ENCODE measurements at places on chromosomes 5 and 9.

DNA sequence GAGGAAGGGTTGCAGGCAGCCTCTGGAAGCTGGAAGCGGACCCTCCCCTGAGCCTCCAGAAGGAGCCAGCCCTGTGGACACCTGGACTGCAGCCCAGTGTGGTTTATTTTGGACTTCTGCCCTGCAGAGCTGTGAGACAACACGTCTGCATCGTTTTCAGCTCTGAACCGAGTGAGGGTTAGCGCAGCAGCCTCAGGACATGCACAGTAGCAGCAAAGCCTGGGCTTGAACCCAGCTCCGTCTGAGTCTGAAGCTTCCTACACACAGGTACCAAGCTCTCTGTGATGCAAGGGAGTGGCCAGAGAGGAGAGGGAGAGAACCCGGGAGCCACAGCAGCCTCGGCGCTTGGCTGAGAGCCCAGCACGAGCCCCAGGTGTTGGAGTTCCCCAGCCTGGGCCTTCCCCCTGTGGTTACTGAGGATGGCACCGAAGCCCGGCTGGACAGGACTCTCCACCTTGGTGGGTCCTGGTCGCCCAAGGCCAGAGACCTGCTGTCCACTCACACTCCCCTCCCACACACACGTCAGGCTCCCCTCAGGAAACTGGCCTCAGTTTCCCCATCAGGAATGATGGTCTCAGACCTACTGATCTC, 128.2 kb downstream of the OLFM1 start:
- DNase-seq, result no peak

- DNase-seq, result no peak
Observed at GRCh38 chr5:72472031-72472430, 35.2 kb downstream of the ZNF366 start.

DNA sequence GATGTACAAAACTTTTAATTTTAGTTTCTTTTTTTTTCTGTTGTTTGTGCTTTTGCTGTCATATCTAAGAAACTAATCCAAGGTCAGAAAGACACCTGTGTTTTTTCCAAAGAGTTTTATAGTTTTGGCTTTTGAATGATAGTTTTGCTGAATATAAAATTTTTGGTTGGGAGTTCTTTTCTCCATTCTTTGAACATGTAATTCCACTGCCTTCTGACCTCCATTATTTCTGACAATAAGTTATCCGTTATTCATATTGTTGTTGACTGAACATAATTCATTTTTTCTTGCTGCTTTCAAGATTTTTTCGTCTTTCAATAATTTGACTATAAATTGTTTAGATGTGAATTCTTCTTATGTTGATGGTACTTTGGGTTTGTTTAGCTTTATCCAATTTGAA, 82.2 kb upstream of the SLC24A2 start:
- no peak for DNase-seq

DNA sequence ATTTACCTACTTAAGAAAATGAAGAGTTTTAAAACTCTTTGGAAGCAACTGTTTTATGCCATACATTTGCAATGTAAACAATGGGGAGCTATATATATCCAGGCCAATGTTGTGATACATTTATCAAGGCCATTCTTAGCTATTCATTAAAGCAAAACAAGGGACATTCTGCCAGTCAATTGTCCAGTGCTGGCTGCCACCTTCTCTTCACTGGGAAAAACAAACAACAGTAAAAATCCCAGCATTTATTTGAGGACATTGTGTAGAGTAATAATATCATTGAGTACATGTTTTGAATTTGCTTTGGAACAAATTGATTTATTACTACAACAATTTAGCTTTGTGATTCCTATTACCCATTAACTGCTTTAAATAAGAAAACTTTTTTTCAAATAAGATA, 1107.4 kb downstream of the DTWD2 start:
- no peak for DNase-seq

DNA sequence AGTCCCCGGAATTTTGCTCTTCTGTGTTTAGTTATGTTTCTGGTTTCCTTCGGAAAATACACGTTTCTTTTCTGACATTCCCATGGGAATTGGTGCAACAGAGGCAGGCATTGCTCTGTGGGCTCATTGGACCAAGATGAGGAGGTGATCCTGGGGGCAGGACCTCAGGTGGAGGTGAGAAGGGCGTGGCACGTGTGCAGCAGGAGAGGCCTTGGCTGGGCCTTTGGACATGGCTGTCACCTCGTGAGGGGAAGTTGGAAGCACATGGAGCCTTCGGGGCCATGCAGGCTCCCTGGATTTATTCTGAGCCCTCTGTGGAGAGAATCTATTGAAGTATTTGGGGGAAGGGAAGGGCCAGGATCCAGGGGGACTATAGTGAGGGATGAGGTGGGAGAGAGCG, 44.5 kb downstream of the WNK2 start:
- no peak for DNase-seq

DNA sequence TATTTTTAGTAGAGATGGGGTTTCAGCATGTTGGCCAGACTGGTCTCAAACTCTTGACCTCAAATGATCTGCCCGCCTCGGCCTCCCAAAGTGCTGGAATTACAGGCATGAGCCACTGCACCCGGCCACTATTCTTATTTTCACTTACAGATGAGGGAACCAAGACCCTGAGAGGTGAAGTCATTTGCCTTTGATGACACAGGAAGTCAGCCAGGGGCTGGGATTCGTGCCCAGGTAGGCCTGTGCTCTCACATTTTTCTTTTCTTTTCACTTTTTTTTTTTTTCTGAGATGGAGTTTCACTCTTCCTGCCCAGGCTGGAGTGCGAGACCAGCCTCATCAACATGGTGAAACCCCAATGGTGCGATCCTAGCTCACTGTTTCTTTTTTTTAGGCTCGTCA, 22.2 kb downstream of the ENG start:
- DNase-seq, result no peak

DNA sequence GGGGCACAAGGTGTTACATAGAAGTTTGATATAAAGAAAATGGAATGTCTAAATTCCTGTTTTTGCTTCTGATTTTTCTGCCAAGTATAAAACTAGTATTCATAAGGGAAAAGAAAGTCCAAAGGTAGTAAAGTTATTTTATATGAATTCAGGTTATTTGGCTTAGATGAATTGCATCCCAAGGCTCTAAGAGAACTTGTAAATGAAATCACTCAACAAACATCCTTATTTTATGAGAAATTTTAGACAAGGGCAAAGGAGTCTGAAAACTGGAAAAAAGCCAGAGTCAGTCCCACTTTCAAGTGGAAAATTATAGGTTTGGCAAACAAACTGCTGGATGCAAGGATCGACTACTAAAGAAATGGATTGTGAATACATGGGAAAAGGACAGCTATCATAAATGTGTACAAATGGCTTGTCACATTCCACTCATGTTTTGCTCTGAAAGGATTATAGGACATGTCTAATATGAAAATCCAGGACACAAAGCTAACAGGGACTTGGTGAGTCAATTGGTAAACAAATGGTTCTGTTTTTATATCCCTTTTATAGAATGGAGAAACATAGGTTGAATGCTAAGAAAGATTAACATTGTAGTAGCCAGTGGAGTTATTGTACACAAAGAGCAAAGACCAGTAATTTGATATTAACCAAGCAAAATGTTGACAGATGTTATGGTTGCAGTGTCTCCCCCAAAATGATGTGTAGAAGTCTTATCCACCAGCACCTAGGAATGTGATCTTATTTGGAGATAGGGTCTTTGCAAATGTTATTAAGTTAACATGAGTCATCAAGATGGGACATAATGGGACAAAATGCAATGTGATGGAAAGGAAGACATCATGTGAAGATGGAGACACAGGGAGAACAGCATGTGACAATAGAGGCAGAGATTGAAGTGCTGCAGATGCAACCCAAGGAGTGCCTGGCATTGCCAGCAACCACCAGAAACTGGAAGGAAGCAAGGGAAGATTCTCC, 495.7 kb downstream of the TLE1 start:
- DNase-seq, result no peak

DNA sequence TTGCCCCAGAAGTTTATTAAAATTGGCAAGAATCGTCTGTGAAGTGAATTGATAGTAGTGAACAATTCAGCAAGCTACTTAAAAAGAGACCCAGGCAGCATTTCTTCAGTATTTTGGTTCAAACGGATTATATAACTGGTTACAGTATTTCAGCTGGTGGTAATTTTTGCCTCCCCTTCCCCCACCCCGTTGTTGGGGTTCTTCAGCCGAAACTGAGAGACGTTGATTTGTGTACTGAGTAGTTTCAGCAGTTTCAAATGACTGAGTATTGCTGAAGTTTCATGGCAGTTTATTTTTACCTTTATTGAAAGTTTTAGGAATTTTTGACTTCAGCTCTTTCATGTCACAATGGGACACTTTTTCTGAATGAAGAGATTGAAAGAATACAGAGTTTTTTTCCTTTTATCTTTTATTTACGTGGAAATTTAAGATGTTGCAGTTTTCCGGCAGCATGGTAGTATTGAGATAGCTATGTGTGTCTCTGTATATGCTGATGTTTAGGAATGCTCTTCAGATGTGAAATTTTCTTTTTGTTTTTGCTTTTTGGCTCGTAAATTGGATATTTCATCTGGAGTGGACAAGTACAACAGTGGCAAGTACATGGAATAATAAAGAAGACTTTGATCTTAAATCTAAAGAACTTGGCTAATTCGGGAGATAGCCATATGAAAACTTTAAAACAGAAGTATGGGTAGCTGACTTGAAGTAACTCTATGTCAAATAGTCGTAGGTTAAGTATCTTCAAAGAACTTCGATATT, 1.9 kb downstream of the GPBP1 start:
- DNase-seq, result peak; percentile 69

GRCh38 chr9:113290052-113290607, 13.0 kb downstream of the RNF183 start:
- no peak for DNase-seq

- no peak for DNase-seq
Observed at GRCh38 chr9:70205366-70206020, 53.3 kb upstream of the SMC5 start.

Data from RKO (cell line).